Mucosa of gallbladder (tissue), 1 donor: ENCODE measurements at places on chromosomes 13 and 19.

- no peak for DNase-seq
Measured at GRCh38 chr13:92806215-92806614, 420.4 kb upstream of the GPC6 start.

- DNase-seq, result no peak
Measured at GRCh38 chr19:54440641-54441040, 8.4 kb upstream of the LENG8 start.

DNA sequence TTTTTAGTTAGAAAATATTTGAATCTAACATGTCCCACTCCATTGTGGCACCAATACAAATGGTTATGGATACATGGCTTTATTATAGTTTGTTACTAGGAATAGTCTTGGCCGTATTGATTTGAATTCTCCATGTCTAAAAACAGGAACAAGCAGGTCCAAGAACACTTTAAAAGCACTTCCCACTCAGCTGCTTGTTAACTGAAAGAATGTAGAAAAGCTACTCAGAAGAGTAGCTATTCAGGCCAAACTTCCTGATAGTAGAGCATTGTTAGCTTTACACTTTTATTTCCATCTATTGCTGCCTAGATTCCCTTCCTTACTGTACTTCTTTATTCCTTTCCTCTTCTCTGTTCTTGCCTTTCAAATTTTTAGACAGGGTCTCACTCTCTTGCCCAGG is 6.9 kb downstream of the PIBF1 start:
- DNase-seq, result no peak

- DNase-seq, result no peak
Measured at GRCh38 chr13:50672025-50672424, 171.5 kb downstream of the DLEU7 start.

- no peak for DNase-seq
Measured at GRCh38 chr19:47641891-47642485, 33.1 kb downstream of the BICRA start.

DNA sequence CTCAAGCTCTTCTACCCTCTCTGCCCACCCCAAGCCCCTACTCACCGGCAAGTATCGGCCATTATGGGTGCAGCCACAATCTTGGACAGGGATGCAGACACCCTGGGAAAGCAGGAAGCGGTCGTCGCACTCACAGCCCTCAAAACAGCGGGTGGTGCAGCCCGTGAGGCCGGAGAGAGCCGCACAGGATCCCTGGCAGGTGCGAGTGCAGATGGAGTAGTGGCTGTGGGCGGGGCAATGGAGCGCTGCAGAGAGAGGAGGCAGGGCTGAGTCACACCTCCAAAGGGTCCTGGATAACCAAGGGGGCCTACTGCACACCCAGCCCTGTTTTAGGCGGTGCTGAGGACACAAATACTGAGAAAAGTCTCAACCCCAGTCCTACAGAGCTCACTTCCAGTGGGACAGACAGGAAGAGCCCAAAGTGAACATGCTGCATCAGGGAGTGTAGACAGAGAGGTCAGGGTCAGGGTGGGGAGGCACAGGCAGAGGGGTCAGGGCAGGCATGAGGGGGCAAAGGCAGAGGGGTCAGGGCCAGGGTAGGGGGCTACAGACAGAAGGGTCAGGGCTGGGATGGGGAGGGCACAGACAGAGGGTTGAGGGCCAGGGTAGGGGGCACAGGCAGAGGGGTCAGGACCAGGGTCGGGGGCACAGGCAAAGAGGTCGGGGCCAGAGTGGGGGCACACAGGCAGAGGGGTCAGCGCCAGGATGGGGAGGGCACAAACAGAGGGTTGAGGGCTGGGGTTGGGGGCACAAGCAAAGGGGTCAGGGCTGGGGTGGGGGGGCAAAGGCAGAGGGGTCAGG is 24.2 kb upstream of the FBL start:
- no peak for DNase-seq

- DNase-seq, result no peak
Measured at GRCh38 chr19:41993612-41994483, at the start of gene ATP1A3. Gene ATP1A3 (minus strand): TSS chr19:41994230. CDS start chr19:41994076, 154 bp downstream.

GRCh38 chr19:10968527-10969135 is 7.8 kb downstream of the SMARCA4 start:
- DNase-seq, result no peak

DNA sequence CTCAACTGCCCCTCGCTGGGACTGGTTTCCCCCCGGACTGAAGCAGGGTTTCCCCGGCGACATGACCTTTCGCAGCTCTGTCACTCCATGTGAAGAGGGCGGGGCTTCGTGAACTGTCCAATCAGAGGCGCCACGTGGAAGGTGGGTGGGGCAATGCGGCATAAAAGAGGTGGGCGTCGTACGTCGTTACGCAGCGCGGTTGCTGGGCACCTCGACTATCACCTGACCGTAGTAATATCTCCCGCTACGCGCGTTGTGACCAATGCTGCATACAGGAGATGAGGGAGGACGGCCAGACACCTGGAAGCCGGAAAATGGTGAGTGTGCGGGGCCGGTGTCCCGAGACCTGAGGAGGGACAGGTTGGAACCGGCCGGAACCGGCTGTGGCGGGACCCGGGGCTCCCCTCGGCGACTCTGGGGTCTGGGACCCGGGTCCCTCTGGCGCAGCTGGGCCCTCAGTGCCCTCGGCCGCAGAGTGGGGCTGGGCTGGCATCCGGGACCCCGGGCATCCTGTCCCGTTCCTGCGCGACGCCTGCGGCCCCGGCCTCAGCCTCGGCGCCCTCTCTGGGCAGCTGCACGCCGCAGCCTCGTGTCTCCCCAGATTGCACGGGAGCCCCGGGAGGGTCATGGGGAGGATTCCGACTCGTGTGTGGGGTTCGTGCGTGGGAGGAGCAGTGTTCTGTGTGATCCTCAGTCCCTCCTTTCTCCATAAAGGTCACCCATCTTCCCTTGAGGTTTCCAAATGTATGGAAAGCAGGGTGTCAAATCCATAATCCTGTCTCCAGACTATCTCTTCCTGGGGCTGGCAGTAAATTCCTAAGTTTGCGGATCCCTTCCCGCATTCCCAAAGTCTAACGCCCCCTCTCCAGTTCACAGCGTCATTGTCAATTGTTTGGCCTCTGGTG is 32.2 kb downstream of the ZNF136 start:
- peak; percentile 93 for DNase-seq

- DNase-seq, result no peak
Measured at GRCh38 chr19:50475101-50475568, 1.2 kb upstream of the EMC10 start.

- no peak for DNase-seq
Measured at GRCh38 chr19:18363787-18364186, 22.2 kb upstream of the GDF15 start.

DNA sequence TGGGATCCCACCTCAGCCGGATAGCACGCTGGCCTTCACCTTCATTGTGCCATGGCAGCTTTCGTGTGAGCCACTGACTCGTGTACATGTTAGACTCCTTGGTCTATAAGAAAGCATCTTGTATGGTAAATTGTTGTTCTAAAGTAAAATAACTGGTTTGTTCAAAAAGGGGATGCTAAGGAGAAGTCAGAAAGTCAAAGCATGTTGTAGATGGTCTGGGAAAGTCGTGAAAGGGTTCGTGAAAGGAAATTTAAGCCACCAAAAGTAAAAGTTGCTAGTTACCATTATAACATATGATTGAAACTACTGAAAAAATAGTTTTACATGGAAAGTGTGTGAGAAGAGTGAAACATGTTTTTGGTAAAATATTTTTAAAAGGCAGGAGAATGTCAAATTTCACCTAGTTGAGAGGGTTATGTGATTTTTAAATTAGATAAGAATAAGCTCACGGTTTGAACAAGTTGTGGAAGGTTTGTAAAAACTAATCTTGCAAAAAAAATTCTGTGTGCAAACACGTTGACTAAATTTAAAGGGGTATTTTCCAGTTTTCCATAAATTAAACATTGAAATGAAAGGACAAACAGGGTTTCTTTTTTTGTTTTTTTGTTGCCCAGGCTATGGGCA is 23.4 kb downstream of the DPRX start:
- DNase-seq, result no peak

- no peak for DNase-seq
Measured at GRCh38 chr13:77729502-77730221, 32.2 kb downstream of the SLAIN1 start.

DNA sequence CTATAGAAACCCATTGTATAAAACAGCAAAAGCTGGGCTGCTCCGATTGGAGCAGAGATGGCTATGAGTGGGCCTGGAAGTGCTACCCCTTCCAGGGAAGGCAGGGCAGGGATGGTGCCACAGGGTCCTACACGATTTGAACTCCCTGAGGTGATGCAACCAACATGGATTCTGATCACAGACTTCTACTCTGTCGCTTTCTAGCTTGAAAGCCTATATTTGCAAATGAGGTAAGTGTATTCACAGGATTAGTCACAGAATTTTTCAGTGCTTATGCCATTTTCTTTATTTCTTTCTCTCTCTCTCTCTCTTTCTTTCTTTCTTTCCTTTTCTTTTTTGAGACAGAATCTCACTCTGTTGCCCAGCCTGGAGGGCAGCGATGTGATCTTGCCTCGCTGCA is 179.0 kb downstream of the SPRY2 start:
- DNase-seq, result no peak

DNA sequence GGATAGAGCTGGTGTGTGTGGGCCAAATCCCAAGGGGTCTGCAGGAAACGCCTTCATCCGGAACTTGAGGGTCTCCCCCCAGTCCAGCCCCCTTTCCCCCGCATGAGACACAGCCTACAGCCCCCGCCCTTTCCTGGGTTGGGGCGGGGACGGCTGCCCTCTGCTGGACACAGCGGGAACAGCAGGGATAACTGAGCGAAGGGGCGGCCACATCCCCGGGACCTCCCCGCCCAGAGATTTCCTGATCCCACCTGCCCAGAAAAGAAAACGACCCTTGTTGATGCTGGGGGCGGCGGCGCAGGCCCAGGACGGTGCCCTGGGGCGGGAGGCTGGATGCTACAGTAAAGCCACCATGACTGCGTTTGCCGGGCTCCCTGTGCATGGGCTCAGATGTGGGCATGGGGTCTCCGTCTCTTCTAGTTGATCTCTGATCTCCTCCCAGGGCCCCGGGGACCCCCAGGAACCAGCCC is 14.2 kb downstream of the ONECUT3 start:
- DNase-seq, result peak; percentile 38

DNA sequence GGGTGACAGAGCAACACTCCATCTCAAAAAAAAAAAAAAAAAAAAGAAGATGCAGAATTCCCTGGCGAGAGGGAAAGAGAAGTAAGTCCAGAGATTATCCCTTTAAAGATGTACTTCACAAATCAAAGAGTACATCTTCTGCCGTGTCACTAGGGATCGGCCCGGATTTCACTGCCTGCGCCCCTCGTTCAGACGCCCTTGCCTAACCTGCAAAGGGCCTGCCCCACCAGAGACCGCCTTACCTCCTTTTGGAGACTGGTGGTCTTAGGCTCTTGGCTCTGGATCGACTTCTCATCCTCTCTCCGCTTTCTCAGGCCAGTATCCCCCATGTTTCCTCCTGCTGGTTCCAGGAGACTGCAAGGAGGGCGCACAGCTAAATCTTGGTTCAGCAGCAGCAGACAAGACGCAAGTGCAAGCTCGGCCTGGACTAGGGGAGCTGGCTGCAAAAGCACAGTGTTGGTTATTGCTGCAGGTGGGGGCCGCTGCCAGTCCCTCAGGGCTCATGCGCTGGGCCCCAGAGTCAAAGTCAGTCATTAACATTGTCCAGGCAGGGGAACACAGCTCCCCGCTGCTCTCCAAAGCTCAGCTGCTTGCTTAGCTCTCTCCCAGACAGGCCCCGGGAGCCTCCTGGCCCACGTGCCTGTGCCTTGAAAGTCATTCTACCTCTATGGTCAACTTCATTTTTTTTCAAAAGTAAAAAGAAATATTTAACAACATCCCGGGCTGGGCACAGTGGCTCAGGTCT is 1.2 kb downstream of the SLC7A9 start:
- DNase-seq, result no peak

GRCh38 chr13:48630773-48631172 is 23.0 kb upstream of the CYSLTR2 start:
- no peak for DNase-seq

- no peak for DNase-seq
Measured at GRCh38 chr19:16203256-16204004, 5.7 kb downstream of the AP1M1 start.

DNA sequence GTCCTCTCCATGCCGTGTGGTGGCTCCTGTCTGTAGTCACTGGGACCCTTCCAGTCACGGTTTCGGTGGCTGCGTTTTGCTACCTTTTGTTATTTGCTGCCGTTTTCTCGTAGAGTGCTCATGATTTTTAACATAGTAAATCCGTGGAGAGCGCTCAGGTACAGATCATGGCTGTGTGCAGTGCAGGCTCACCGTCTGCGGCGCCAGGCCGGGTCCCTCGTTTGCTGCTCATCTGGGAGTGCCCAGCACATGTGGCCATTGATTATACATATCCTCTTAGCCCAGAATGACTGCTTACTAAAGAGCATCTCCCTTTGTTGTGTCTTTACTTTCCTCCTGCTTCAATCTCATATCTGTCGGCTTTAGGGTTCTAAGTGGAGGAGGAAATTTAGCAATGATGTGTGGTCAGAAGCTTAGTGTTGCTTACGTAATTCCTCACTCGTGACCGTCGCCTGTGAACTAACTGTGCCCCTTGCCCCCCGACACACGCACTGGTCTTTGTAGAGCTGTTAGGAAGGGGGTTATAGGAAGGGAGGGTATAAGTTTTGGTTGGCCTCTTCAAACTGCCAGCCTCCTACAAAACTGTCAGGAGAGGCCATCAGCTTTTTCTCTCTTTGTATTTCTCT is 31.8 kb downstream of the TFDP1 start:
- peak; percentile 30 for DNase-seq

GRCh38 chr19:6292006-6292405 is 12.2 kb upstream of the MLLT1 start:
- no peak for DNase-seq
